ENCODE measurements at places on chromosomes 1 and 21.

- DNase-seq, result no peak
Measured at GRCh38 chr1:81467383-81467782, 333.4 kb upstream of the ADGRL2 start.

DNA sequence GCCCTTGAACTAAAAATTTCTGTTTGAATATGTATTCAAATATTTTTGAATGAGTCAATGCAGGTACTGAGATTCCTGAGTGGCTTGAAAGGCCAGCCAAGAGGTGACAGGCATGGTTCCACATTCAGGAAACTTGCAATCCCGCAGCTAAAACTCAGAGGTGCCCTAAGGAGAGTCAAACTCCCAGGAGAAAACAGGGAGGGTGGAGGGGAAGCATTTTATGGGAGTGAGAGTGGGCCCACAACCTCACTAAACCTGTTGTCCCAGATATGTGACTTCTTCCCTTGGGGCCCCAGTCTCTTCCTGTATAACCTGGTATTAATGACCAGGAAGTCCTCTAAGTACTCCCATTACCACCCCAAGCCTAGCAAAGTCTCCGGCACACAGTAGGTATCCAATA is 189.6 kb downstream of the PLPP3 start:
- DNase-seq, result no peak

GRCh38 chr21:45056296-45056904 is 18.0 kb upstream of the ADARB1 start:
- no peak for DNase-seq

GRCh38 chr1:75723989-75724471 is 479 bp upstream of the ACADM start:
- peak; percentile 81 for DNase-seq

DNA sequence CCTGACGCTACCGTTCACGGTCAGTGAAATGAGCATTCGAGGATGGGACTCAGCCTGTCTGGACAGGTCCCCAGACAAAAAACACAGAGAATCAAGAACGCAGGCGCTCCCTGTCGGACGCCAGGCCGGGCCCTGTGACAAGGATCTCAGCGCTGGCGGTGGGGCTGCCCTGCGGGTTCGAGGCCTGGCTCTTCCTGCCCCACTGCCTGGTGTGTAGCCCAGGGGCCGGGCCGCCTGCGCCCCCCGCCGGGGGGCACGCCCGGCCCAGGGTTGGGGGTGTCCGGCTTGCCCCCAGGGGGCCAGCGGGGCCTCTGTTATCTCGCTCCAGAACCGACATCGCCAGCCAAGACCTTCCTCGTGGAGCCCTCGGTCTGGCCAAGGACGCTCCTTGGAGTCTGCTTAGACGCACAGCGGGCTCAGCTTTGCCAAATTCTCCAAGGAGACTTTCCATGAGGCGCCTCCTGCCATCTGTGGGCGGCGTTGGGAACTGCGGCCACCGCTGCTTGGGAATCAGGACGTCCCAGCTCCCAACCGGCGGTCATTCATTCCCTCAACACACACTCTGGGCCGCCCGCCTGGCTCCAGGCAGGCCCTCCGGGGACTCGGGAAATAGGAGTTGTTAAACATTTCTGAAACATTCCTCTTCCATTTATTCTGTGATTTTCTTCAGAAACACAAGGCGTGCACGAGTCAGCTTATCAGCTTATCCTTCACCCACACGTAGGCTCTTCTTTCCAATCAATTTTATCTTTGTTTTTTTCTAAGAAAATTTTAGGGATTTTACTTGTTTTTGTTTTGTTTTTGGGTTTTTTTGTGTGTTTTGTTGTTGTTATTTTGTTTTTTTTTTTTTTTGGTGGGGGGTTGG is 11.3 kb upstream of the RIPK4 start:
- DNase-seq, result peak; percentile 61

GRCh38 chr1:185408700-185409270 is 91.7 kb upstream of the IVNS1ABP start:
- DNase-seq, result no peak

GRCh38 chr1:201828820-201829774 is at the start of gene IPO9:
TSS of gene IPO9 (plus strand) at chr1:201829157. CDS start at chr1:201829210, 53 bp downstream.
- DNase-seq, result peak; percentile 94

DNA sequence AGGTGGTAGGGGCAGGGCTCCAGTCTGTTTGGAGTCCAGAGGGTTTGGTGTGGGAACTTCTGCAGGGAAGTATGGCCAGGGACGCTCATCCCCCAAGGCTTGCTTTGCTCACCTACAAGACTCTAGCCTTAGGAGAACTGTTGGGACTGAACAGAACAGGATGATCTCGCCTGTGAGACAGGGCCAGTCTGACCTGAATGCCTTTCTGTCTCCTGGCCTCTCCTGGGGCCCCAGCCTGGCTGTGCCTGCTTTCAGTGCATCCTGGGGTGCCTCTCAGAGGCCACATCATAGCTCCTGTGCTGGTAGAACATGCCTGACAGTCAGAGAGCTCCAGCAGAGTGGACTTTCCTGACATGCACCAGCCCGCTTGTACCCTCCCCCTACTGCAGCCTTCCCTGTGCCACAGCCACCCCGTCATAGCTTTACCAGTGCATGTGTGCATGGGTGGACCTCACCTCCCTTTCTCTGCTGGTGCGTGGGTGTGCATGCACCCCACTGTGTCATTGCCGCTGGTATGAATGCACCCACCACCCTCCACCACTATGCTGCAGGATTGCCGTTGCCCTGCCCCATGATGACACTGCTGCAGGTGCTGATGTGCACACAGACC is 165.8 kb downstream of the GIPC2 start:
- no peak for DNase-seq

GRCh38 chr1:61457526-61458040 is 267.4 kb downstream of the TM2D1 start:
- DNase-seq, result no peak

DNA sequence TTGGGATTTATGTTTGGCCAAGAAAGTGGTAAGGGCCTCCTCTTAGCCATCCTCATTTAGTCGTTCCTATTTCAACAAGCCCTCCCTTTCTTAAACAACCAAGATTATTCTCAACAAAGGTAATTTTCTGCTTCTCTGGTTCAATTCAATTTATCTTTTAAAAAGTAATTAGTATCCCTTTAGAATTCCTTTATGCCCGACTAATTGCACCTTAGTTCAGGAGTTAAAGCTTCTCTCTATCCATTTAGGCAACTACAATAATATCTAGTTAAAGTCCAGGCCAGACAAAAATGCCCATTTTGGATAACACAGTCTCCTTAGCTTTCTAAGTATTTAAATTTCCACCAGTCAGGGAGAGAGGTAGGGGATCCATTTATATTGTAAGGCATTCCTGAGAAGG is 136.7 kb upstream of the MAGI3 start:
- DNase-seq, result no peak

- DNase-seq, result no peak
Measured at GRCh38 chr21:45528028-45528705, 14.1 kb downstream of the SLC19A1 start.

DNA sequence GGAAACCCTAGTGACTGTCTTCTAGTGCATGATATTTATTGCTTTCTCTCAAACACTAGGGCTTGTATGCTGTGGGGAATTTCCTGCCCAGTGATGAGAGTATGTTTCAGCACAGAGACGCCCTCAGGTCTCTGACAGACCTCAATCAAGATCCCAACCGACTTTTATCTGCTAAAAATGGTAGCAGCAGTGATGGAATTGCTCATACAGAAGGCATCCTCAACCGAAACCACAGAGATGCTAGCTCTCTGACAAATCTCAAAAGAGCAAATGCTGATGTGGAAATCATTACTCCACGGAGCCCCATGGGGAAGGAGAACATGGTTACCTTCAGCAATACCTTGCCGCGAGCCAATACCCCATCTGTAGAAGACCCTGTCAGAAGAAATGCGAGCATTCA is 41.3 kb downstream of the PLPPR4 start:
- no peak for DNase-seq

- no peak for DNase-seq
Measured at GRCh38 chr1:160859166-160859565, 3.5 kb downstream of the CD244 start.

- no peak for DNase-seq
Measured at GRCh38 chr1:183585038-183585437, 5.2 kb downstream of the NCF2 start.

DNA sequence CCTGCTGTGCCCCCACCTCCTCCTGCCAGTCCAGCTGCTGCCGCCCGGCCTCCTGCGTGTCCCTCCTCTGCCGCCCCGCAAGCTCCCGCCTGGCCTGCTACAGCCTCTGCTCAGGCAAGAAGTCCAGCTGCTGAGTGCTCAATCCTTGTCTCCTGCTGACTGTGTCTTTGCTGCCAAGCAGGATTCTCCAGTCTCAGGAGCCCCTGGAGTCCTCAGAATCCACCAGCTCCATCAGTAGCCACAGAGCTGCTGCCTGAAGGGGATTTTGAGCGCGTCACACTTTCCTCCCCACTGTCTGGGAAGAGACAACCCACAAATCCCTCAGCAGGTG is 973 bp downstream of the KRTAP10-11 start:
- DNase-seq, result no peak

- DNase-seq, result no peak
Measured at GRCh38 chr1:167683641-167684502, 37.9 kb upstream of the MPZL1 start.

DNA sequence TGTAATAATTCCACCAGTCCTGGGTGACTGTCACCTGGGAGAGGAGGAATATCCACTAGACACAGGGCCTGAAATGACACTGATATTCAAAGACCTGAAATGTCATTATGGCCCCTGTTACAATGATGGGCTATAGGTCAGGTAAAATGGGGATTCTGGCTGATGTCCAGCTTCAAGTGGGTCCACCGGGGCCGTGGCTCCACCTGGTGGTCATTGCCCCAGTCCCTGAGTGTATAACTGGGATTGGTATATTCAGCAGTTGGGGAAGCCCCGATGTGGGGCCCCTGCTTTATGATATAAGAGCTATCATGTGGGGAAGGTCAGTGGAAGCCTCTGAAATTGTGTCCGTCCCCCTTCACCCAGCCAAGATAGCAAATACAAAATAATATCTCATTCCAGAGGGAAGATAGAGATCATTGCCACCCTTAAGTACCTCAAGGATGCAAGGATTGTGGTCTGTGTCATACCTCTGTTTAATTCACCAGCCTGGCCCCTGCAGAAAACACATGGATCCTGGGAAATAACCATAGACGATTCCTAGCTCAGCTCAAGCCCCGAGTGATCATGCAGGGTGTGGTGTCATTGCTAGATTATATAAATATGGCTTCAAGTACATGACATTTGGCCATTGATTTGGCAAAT is 19.4 kb downstream of the PLEKHO1 start:
- peak; percentile 29 for DNase-seq

- no peak for DNase-seq
Measured at GRCh38 chr1:46522969-46523320, 28.5 kb downstream of the KNCN start.

Data from DND-41 (cell line).